ENCODE measurements at places on chromosomes 5 and 9.

DNA sequence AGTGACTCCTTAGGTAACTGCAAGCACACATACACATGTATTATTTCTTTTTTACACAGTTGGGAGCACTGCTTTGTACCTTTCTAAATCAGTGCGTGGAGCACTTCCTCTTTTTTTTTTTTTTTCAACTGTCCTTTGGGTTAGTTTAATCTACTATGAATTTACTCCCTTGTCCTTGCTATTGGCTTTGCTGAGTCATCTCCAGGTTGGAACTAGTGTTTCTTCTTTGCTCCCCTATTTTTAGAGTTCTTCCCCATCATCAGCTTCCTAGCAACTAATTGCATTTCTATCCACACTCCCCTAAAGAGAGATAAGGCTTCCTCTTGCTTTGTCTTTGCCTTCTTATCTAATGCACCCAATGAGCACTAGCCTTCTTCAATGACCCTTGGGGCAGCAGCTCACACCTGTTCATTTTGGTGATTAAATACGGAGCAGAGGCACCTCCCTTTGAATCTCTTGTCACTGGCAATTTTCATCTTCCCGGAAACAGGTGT lies 24.3 kb downstream of the S100Z start:
- no peak for DNase-seq

GRCh38 chr5:43044181-43044914 lies 4.2 kb upstream of the ANXA2R start:
- no peak for DNase-seq

GRCh38 chr5:88677376-88677895 lies 205.5 kb downstream of the MEF2C start:
- DNase-seq = no peak

DNA sequence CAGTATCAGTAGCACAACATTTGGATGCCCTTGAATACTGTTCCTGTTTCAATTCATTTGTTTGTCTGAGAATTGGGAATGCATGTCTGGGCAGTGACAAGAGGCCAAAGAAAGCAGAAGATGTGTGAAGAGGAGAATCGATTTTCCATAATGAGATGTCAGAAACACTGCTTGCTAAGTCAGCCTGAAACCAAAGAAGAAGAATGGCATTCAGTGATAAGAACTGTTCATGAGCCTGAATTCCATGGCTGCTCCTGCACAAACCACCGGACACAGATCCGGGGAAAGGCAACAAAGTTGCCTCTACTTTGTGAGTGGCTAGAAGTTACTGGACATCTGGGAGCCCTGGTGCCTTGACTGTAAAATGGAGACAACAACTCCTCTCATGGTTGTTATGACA lies 207.2 kb upstream of the RASEF start:
- DNase-seq = no peak

DNA sequence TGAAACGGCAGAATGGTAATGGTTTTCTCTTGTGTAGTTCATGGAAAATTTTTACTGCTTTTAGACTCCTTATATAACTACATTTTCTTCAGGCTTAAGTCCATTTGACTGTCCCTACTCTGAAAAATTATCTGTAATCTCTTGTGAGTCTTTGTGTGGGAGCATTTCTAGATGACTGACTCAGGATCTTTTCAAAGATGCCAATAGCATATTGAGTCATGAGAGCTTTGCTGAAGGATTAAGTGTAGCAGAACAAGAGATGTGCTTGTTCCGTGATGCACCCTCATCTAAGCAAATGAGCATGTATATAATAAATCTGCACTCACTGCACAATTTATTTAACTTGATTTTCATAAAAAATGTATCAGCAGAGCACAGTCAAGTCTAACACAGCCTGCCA lies 298.7 kb upstream of the CDH6 start:
- no peak for DNase-seq

- DNase-seq = no peak
These were observed 42.7 kb downstream of the ZFAND5 start for GRCh38 chr9:72322259-72322658.

DNA sequence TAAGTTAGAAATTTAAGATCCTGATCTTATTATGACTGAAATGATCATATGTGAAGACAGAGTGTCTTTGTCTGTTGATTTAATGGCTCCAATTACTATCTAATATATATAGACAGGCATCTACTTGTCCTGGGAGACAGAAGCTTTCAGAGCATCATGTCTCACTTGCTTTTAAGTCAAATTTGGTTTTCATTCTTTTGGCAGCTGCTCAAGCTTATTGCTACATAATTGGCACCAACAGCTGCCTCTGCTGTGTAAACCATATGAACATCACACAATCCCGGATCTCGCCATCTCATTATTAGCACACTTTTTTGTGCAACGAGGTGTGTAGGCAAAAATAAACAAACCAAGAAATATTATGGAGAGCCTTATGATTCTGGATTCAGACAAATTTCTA lies 1717.9 kb downstream of the EFNA5 start:
- DNase-seq = no peak

DNA sequence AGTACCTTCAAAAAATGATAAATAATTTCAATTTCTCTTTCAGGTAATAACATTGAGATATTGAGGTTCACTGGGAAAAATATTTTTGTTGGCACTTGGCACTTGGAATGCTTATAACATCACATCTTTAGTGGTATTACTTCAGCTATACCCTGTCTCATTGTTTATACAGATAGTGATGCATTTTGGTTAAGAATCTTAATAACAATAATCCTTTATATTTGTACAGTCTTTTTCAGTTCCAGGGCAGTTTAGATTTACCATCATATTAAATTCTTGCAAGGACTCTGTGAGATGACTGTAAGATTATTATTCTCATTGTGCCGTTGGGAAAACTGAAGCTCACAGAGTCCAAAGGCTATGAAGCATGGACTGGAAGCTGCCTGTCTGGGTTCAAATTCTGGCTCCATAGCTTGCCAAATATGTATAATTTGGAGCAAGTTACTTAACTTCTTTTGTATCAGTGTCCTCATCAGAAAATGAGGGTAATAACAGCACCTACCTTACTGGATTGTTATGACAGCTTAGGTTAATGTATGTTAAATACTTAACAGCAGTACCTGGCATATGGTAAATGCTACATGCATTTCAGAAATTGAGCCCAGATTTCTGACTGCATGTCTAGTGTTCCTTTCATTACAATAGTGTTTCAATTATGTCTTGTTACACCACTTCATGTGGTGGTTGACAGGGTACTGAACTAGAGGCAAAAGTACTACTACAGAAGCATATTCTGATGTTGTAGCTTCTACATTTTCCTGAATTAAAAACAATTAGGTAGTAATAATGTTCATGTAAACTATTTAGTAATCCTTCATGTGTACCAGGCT lies 272.2 kb downstream of the PLK2 start:
- DNase-seq = no peak

DNA sequence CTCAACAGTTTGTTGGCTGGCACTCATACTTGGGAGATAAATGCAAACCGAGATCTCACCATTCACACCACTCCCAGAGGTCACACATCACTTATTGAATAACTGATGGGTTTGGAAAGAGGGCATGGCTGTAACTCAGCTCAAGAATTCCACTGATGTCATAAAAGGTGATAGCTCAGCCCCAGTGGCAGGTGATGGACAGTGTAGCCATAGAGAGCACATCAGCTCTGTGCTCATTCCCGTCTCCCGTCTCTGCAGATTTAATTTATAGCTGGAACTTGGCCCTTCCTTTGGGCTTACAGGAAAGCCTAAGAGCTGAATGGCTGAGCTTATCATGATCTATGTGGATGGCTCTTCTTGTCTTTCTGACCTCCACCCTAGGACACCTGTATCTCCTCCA lies 59.8 kb downstream of the INSYN2B start:
- no peak for DNase-seq

DNA sequence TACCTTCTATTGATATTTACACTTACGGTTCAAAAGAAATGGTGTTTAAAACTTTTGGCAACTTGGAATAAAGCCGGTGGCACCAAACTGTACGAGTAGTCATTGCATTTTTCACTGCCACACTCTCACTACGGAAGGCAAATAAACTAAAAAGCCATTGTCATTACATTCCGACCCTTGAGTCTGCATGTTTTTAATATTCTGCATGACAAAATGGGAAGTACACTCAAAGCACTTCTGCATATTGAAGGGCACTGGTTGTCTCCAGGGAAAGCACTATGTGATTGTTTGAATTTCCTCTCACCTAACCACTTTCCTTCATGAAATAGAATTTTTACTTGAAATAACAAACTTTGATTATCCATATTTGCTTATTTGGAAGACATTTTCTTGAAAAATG lies 426.3 kb downstream of the CETN3 start:
- no peak for DNase-seq

- no peak for DNase-seq
These were observed 35.0 kb downstream of the TMOD1 start for GRCh38 chr9:97536480-97536879.

DNA sequence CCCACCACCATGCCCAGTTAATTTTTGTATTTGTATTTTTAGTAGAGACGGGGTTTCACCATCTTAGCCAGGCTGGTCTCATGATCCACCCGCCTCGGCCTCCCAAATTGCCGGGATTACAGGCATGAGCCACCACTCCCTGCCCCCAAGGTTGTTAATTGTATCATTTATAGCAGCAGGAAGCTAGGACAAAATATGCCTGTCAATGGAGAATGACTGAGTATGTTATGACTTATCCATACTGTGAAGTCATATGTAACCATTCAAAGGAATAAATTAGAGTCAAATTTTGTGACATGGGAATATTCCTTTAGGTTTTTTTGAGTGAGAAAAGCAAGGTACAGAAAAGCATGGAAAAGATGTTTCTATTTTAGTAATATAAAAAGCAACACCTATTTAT lies 3.9 kb upstream of the DAB2 start:
- no peak for DNase-seq

GRCh38 chr5:124630767-124631704 lies 115.4 kb downstream of the ZNF608 start:
- no peak for DNase-seq

- DNase-seq = no peak
These were observed 1.1 kb upstream of the NADK2 start for GRCh38 chr5:36242534-36243485.

GRCh38 chr5:138351517-138351916 lies 968 bp upstream of the KDM3B start:
- DNase-seq = no peak

DNA sequence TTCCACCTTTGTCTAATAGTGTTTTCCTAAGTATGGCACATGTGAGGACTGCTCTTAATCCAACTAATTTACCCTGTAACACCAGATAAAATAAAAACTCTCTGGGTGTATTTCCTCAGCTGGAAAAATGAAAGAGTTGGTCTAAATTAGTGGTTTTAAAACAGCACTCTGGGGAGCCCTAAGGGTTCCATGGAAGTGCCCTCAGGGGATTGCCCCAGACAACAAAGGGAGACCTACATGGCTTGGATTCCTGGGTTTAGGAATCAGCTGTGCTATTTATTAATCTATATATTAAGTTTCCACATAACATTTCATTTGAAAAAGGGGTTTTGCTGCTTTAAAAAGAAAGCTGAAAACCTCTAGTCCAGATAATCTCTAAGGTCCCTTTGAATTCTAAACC lies 20.2 kb downstream of the ADAMTS6 start:
- DNase-seq = no peak

DNA sequence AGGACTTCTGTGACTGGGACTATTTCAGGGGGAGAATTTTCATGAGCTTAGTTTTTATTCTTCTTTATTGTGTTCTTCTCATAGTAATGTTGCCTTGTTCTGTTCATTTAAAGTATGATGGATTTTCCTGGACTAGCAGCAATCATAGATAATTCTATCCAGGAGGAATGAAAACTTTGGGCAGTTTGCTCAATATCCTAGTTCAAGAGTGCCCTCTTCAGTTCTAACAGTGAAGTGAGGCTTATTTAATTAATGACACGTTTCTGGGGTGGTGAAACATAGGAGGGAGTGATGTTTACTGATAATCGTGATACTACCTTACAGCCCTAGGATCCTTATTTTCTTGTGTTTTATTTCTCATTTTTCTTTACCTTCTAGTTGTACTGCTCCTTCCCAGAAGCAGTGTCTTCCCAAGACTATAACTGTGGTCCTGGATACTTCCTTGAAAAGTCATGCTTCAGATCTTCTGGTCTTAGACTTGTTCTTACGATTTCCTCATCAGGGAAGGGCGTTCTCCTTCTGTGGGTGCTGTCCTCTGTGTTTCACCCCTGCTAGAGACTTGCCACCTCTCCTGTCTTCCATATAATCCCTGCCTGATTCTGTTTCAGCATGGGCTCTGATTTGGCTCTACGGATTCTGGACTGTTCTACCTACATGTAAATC lies 57.4 kb downstream of the CFAP95 start:
- DNase-seq = no peak

GRCh38 chr9:33024966-33025571 lies at the start of gene DNAJA1:
DNAJA1 (plus strand) TSS chr9:33025273; CDS start chr9:33026485, 1,212 bp downstream.
- peak; percentile 92 for DNase-seq

- DNase-seq = no peak
These were observed 68.2 kb downstream of the NR2F1-AS1 start for GRCh38 chr5:93512799-93513198.

DNA sequence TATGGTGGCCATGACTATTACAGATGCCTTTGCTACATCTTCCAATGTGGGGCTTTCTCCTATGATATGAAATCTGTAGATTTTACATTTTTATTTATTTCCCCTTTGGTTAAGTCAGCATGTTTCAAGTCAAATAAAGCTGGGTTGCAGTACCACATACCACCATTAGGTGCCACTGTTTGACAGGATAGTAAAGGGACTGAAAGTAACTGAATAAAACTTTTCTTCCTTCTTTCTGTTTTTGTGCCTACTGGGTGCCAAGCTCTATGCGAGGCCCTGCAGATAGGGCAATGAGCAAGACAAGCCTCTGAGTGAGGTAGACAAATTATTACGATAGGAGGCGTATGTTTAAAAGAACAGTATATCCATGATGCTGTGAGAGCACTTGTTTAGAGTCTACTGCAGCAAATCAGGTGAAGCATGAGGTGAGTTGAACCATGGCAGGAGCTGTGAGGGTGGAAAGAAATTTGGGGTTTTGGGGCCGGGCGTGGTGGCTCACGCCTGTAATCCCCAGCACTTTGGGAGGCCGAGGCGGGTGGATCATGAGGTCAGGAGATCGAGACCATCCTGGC lies 64.8 kb downstream of the GDNF start:
- DNase-seq = no peak

DNA sequence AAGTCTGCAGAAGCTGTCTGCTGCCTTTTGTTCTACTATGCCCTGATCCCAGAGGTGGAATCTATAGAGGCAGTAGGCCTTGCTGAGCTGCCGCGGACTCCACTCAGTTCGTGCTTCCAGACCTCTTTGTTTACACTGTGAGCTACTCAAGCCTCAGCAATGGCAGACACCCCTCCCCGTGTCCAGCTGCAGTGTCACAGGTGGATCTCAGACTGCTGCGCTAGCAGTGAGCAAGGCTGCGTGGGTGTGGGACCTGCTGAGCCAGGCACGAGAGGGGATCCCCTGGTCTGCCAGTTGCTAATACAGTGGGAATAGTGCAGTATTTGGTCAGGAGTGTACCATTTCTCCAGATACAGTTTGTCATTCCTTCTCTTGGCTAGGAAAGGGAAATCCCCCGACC lies 99.6 kb downstream of the SLCO4C1 start:
- DNase-seq = no peak
